EL (cell line): ENCODE measurements at places on chromosomes 11 and 22.
A peak's percentile ranks its signal among the peaks of the same experiment; 100 is the strongest.

DNA sequence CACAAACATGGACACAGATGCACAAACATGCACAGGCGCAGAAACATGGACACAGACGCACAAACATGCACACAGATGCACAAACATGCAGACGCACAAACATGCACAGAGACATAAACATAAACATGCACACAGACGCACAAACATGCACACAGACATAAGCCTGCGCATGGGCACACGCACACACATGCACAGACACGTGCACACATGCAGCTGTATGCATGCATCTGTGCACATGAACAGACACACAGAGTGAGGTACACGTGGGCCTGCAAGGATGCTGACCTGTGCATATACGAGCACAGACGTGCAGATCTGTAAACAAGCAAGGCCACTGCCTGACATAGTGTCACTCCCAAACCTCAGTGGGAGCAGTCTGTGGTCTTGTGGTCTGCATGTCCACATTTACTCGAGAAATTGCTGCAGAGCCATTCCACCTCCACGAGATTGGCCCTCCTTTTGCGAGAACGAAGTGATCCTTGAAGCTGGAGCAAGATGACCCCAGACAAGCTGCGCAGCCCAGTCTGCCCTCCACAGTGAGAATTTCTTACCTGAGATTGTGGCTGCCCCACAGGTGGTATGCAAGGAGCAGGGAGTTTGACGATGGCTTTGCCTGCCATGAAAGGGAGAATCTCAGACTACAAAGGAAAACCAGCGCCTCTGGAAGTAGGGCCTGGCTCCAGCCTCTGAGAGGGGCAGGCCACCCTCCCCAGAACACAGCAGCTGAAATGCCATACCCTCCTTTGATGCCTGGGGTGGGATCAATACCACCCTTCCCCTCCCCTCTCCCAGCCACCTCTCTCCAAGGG lies 299.9 kb downstream of the BRD1 start:
- DNase-seq, result no peak

- no peak for DNase-seq
These were observed 268.2 kb downstream of the FAM181B start for GRCh38 chr11:82465481-82465880.

GRCh38 chr11:74777877-74778276 lies 29.2 kb downstream of the RNF169 start:
- DNase-seq, result no peak

- no peak for DNase-seq
These were observed 81.0 kb downstream of the ANO3 start for GRCh38 chr11:26412955-26413354.

- DNase-seq, result no peak
These were observed 131.9 kb upstream of the TEAD1 start for GRCh38 chr11:12542186-12542935.

GRCh38 chr11:78646564-78647185 lies 72.0 kb upstream of the NARS2 start:
- DNase-seq, result peak; percentile 31

- peak; percentile 50 for DNase-seq
These were observed 27.1 kb downstream of the TSKU start for GRCh38 chr11:76810151-76810853.

GRCh38 chr22:36352803-36353507 lies 34.8 kb downstream of the MYH9 start:
- DNase-seq, result peak; percentile 60

DNA sequence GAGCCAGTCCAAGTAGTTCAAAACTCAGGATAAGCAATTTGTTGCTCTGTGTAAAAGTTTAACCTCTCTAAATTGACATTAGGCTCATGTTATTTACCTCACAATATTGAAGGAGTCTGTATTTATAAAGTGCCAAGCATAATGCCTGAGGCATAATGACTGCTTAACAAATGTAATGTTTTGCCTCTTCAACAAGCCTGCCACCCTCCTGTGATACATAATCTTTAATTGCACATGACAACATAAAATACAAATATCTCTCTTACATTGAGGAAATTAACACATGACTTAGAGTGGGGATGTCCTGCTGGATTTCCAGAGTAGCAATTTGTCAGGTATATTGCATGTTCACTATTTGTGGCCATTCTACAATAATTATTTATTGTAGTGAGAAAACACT lies 469.2 kb upstream of the ANO5 start:
- no peak for DNase-seq

DNA sequence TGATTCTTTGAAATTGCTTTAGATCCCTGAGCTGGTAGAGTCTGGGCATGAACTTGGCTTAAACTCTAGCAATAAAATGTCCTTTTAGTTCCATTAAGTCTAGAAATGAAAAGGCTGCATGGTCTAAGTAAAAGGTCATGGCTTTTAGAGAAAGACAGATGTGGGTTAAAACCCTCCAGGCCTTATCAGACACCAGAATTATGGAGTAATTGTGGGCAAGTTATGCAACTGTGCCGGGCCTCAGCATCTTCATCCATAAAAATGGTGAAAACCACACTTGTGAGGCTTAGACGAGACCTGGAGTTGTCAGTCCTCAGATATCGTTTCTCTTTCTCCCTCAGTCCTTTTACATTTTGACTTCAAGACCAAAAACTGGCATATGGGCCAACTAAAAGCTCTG lies 597.9 kb upstream of the KIRREL3 start:
- DNase-seq, result no peak

DNA sequence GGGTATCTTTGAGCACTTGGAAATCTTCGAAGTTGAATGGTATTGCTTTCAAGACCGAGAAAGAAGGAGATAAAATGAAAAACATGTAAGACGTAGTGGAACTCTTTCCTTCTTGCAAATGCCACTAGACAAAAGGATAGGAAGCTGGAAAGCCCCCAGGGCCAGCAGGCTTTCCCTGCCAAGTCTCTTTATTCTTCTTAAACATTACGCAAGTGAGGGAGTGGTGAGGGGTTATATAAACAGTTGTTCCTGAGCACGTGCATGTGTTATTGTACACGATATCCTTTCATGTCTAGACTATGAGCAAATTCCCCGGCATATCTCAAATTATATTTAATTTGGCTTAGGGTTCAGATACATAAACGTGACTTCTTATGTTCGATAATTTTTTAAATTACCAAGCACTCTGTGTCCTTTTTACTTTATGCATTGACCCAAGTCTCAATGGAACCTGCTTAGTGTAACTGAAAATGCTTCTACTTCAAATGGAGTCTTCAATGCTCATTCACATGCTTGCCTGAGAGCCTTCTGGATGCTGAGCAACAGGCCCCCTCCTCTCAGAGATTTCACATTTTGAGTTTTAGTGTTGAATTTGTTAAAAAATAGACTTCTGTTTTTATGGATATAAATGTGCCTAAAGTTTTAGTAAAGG lies 59.0 kb downstream of the PPP2R1B start:
- peak; percentile 54 for DNase-seq

- DNase-seq, result no peak
These were observed 4.8 kb upstream of the POU2F3 start for GRCh38 chr11:120235024-120235628.

DNA sequence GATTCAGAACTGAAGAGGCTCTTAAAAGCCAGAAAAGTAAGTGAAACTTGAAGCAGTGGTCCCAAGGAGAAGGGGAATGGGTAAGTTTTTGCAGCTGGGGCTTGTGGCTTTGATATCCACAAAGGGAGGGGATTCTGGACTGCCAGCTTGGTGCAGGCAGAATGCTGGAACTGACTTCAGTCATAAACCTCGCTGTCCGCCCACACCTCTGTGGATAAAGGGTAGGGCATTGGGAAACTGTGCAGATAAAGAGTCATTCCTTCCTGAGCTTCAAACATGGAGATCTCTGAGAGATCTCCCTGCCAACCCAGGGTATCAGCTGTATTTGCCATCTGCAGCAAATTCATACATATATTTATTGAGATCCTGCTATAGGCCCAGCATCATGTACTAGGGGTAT lies 124.3 kb upstream of the OR9Q1 start:
- DNase-seq, result no peak

- DNase-seq, result no peak
These were observed 144.9 kb downstream of the ARHGAP42 start for GRCh38 chr11:100831929-100832494.

DNA sequence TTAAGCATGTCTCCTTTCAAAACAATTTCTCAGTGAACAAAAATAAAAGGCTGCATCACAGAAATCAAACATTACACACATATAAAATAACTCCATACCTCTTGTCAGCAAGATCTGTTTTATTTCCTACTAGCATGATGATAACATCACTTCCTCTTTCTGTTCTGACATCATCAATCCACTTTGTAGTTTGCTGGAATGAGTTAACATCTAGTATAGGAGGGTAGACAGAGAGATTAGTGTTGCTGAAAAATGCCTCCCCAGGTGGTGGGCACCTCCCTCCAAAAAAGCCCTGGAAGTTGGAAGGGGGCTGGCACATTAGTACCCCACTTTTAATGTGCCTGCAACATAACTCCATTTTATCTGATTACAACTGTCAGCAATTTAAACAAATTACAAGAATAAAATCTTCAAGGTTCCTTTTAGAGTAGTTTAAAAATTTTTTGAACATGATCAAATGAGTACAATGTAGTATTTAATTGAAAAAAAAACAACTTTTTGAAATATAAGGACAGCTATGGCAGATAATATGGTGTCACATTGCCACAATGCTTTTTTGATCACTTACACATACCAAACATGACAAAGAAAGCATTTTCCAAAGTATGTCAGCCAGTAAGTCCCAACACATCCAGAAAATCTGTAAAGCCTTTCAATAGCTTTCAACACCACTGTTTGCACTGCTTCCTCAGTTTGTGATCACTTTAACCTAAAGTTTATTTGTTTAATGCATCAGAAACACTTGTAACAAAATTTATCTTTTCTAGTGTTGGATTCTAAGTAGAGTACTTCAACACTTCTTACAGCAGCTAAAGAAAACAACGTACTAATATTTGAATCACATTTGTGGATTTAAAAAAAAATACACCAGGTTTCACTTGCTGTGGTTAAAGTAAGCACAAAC lies 44.5 kb downstream of the RAB6A start:
- DNase-seq, result no peak

GRCh38 chr11:14980854-14981253 lies 8.7 kb upstream of the CALCA start:
- peak; percentile 84 for DNase-seq

DNA sequence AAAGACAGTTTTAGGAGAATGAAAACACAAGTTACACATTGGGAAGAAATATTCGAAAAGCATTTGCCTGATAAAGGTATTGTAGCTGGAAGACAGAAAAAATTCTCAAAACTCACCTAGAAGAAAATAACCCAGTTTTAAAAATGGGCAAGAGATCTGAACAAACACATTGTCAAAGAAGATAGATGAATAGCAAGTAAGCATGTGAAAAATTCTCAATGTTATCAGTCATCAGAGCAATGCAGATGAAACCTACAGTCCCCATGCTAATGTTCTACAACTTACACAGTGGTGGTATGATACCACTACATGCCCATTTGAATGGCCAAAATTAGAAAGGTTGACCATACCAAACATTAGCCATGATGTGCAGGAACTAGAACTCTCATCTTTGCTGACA lies 29.4 kb downstream of the PPARA start:
- no peak for DNase-seq

DNA sequence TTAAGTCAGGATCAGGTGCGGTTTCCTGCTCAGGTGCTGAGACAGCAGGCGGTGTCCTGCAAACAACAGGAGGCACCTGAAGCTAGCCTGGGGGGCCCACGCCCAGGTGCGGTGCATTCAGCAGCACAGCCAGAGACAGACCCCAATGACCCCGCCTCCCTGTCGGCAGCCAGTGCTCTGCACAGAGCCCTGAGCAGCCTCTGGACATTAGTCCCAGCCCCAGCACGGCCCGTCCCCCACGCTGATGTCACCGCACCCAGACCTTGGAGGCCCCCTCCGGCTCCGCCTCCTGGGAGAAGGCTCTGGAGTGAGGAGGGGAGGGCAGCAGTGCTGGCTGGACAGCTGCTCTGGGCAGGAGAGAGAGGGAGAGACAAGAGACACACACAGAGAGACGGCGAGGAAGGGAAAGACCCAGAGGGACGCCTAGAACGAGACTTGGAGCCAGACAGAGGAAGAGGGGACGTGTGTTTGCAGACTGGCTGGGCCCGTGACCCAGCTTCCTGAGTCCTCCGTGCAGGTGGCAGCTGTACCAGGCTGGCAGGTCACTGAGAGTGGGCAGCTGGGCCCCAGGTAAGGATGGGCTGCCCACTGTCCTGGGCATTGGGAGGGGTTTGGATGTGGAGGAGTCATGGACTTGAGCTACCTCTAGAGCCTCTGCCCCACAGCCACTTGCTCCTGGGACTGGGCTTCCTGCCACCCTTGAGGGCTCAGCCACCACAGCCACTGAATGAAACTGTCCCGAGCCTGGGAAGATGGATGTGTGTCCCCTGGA lies at the start of gene MYO7A:
Gene MYO7A (plus strand): TSS at position 327 of the 772 bp plus-strand sequence. CDS start 2,389 bp downstream, outside the sequence.
- DNase-seq, result peak; percentile 46

DNA sequence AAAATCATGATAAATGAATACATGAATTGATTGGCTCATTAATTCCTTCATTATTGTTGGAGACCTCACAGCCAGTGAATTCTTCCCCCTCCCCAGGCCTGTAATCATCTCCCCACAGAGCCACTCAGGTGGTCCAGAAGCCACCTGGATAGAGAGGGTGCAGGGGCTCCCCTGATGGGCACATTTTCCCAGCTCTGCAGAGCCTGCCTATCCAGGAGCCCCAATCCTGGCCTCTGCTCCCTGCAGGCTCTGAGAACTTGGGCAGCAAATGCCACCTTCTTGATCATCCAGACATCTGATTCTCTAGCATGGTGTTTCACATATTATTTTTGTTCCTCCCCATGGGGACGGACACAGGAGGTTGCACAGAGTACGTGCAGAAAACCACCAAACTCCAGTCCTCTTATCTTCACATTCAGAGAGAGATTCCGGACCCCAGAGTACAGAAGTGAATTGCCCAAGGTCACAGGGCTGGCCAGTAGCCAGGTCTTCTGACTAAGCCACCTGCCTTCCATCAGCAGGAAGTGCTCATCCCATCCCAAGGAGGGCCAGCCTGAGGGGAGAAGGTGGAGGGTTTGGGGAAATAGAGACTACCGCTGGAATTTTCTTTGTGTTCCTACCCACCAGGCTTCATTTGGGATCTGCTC lies 348.0 kb downstream of the BUD13 start:
- no peak for DNase-seq

- DNase-seq, result peak; percentile 95
These were observed 28.4 kb downstream of the KIAA0930 start for GRCh38 chr22:45212306-45212709.

GRCh38 chr11:114095899-114096298 lies 36.4 kb downstream of the ZBTB16 start:
- DNase-seq, result no peak
